ENCODE measurements at places on chromosomes 2 and 18.
A peak's percentile ranks its signal among the peaks of the same experiment; 100 is the strongest.

DNA sequence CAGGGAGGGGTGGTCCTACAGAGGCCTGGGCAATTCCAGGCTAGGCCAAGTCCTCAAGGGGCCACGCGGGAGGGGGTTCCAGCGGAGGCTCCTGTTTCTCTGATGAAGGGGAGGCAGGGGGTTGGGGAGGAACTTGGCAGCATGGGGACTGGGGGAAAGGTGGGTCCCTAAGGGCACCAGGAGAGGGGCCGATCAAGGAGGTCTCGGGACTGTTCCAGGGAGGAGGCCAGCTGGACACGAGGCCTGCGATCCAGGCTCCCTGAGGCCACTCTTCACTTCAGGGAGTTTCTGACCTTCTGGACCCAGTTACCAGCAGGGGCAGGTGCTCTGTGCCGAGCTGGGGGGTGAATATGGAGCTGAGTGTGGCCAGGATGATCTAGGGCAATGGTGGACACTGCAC lies 71.5 kb downstream of the ASB1 start:
- DNase-seq: no peak

- DNase-seq: peak; percentile 47
These were observed 22.9 kb upstream of the DARS1 start for GRCh38 chr2:136008205-136008865.

- DNase-seq: no peak
These were observed 975.5 kb upstream of the ACVR2A start for GRCh38 chr2:146869328-146869727.

- DNase-seq: no peak
These were observed 12.6 kb upstream of the NTSR2 start for GRCh38 chr2:11682590-11682915.

GRCh38 chr2:134178138-134178877 lies 75.6 kb upstream of the MGAT5 start:
- no peak for DNase-seq

DNA sequence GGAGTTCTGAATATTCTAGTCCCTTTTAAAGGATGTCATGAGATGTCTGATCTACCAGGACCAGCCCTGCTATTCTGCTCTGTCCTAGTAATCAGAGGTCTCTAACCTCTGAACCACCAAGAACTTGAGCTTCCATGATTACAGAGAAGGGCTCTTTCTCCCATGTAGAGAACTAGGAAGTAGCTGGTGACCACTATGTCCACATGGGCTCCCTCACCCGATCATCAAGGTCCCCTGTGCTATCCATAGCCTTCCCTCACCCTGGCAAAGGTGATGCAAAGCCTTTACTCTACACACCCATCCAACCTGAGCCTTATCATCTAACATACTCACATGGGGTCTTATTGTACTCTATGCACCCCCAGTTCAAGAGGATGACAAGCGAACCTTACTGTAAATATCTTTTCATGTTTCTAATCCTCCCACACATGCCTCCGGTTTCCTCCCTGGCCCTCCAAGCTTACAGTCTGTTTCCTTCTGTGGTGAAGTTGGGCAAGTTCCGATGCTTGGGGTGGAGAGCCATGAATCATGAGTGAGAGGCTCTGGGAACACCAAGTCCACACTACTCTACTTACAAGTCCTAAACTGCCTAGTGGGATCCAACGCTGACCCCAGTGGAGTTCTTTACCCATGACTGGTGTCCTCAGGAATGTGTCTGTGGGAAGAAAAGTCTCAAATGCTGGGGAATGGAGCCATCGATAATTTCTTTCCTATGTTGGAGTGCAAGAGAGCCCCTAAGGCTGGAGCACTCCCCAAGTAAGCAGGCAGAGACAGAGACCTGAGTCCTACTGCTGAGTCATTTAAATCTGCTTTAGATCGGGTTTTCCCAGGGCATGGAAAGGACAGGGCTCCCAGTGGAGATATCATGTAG lies 73.3 kb upstream of the KLF7 start:
- DNase-seq: no peak

DNA sequence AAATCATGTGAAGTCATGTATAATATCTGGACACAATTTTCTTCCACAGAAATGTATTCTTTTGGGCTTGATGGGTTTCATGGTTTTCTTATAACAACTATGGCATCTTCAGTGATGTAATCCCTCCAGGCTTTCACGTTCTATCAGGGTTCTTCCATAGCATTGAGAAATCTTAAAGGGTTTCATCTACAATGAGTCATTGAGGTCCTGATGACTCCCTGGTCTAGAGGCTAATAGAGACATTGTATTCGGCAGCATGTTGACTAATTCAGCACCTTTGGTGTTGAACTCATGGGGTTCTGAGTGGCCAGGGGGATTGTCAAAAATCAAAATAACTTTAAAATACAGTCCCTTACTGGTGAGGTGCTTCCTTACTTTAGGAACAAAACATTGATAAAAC lies 614.0 kb upstream of the CRIM1 start:
- DNase-seq: no peak

DNA sequence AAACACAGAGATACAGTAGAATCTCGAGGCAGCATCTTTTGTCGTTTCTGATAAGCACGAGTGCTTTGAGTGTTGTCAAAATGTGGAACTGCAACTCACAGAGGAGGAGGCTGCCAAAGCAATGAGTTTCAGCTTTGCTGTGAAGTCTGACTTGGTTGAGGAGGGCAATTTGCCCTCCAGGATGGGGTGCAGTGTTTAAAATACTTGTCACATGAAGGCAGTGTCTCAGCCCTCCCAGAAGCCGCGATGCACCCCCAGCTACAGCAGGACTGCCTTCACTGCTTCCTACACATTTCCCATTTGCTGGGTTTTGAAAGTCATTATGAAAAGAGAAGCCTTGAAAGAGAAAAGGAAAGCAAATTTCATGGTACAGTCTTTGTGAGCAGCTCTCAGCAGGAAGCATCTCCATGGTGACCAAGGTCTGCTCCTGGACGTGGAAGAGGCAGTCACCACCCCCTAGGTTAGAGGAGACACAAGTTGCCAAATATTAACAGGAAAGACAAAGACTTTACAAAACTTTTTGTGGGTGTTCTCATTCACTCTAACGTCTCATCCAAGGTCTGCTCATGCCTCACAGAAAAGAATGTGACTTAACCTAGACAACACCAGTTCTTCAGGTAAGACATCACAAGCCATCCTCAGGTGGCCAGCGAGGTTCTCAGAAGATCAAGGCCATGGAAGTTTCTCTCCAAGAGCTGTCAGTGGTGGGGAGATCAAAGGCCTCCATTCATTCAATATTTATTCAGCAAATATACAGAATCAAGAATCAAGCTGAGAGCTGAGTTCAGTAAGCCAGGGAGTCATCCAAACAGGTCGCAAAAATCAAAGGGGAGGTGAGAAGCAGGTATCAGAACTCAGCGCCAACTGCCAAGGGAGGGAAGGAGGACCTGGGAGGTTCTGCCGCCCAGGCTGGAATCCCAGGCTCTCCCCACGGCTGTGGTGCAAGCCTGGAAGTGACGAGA lies 476.0 kb downstream of the EIPR1 start:
- no peak for DNase-seq

GRCh38 chr2:44543773-44544725 lies 182.3 kb downstream of the CAMKMT start:
- no peak for DNase-seq

DNA sequence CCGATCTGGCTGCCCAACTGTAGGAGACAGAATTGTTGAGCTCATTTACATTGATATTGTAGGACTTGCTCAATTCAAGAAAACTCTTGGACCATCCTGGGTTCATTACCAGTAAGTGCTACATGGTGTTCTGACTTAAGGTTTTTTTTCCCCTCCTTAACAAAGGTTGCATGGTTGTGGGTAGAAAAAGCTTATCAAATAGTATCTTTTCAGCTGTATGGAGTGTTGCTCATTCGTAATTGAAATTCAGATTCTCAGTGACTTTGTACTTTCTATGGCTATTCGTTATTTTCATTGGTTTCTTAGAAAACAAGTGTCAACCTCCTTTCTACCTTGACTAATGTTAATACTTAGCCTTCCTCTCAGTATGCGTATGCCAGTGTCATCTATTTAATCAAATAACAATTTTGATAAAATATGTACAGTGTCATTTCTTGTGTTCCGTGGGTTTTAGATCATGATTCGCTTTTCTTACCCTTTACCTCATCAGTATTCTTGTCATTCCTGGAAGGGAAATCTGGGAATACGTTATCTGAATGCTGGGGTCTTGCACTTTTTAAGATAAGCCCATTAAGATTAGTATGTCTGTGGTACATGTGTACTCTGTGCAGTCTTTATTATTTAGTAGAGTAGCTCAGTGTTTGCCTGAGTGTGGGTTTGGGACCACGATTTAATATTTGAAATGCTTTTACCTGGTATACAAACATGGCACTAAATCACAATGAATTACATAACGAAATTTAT lies 91.3 kb downstream of the MGAT5 start:
- no peak for DNase-seq

DNA sequence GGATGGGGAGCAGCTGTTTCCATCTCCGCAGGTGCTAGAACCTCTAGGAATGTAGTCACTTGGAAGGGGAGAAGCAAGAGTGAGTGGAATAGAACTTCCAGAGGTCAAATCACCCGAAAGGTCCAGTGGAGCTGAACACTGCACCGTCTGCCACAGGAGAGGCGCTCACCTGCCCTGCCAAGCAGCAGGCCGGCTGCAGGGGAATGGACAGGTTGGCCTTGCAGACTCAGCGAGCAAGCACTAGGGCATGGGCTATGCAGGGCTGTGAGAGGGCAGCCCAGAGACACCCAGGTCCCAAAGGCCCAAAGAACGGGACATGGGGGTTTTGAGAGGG lies 214.2 kb downstream of the TNS1 start:
- no peak for DNase-seq

GRCh38 chr2:163641986-163642385 lies 93.8 kb downstream of the FIGN start:
- DNase-seq: no peak

DNA sequence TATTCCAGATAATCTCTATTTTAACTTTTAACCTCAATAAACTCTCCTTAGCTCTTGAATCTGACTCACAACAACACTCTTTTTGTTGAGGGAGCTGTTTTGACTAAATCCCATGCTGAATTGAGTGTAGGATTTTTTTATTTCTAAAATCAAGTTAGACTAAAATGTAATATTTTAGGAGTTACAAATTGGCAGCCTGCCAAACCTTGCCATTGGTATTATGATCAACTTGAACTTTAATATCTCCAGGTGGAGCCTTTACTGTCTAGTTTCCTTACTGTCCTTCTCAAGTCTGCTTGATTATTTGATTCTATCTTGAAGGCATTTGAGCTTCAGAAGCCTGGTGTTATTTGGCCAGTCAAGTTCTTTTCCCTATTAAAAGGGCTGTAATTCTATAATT lies 8.7 kb downstream of the PIKFYVE start:
- DNase-seq: no peak

DNA sequence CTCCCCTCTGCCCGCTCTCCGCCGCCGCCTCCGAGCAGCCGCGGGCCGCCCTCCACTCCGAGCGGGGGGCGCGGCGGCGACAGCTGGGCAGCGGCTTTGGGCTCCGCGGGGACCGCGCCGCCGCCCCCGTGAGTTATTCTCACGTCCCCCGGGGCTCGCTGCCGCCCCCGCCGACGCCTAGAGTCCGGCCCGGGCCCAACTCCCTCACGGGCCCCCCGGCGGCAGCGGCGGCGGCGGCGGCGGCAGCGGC lies 645 bp downstream of the MIB1 start:
- no peak for DNase-seq

DNA sequence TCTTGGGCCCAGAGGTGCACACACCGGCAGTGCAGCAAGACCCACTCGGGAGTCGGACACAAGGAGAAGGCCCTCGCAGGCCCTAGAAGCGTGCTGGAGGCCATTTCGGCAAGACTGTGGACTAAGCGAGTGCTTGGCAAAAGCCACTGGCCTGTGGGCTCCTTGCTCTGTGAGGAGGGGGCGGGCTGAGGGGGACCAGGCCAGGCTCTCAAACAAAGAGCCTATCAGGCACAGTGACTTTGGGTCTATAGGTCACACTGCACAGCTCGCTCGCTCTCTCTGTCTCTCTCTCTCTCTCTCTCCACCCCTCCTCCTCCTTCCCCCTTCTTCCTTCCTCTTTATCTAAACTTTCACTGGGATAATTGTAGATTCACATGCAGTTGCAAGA lies 23.6 kb upstream of the ZCCHC2 start:
- no peak for DNase-seq

GRCh38 chr2:68169308-68169707 lies 11.6 kb downstream of the PNO1 start:
- DNase-seq: no peak

DNA sequence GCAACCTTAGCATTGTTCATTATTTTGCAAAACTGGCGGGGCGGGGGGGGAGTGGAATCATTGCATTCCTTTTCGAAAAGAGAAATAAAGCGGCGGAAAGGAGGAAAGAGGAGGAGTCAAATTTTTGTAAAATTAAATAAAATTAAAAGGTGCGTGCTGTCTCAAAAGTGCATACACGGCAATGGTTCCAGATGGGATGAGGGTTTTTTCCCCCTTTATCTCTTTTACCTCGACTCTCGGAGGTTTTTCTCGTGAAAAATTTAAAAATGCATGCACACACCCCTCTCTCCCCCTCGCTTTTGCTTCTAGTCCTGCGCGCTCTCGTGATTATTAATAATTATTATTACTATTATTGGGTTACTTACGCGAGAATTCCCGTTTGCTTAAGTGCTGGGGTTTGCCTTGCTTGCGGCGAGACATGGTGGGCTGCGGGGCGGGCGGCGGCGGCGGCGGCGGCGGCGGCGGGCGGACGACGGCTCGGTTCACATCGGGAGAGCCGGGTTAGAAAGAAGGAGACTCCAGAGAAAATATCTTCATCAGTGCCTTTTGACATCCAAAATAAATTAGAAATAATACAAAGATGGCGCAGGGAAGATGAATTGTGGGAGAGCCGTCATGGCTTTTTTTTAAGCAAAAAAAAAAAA lies 481 bp downstream of the BCL11A start:
- no peak for DNase-seq

- no peak for DNase-seq
These were observed 76.6 kb upstream of the BZW1 start for GRCh38 chr2:200735061-200735460.

DNA sequence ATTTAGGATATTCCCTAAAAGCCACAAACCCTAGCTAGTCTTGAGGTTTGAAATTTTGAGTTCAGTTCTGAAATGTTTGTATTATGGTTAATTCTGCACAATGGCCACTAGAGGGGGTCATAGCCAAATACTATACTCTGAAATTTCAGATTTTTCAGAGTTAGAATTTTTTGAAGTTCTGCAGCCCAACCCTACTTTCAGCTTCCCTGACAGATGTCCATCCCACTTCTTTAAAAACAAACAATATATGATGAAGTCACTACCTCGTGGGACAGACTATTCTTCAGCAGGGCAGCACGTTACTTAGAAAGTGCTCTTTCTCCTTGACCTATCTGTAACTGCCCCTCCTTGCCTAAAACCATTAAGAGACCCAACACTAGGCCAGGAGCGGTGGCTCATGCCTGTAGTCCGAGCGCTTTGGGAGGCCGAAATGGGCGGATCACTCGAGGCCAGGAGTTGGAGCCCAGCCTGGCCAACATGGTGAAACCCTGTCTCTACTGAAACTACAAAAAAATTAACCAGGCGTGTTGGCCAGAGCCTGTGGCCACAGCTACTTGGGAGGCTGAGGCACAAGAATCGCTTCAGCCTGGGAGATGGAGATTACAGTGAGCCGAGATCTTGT lies 48.2 kb upstream of the PAPOLG start:
- DNase-seq: peak; percentile 51
